ENCODE measurements at places on chromosomes 12 and 14.
A peak's percentile ranks its signal among the peaks of the same experiment; 100 is the strongest.

- no peak for DNase-seq
These were observed 256.2 kb downstream of the BCL11B start for GRCh38 chr14:99015833-99016232.

- peak; percentile 41 for DNase-seq
These were observed 13.9 kb upstream of the CLEC4E start for GRCh38 chr12:8554451-8555195.

- no peak for DNase-seq
These were observed 64.2 kb downstream of the DRAM1 start for GRCh38 chr12:101941306-101942249.

DNA sequence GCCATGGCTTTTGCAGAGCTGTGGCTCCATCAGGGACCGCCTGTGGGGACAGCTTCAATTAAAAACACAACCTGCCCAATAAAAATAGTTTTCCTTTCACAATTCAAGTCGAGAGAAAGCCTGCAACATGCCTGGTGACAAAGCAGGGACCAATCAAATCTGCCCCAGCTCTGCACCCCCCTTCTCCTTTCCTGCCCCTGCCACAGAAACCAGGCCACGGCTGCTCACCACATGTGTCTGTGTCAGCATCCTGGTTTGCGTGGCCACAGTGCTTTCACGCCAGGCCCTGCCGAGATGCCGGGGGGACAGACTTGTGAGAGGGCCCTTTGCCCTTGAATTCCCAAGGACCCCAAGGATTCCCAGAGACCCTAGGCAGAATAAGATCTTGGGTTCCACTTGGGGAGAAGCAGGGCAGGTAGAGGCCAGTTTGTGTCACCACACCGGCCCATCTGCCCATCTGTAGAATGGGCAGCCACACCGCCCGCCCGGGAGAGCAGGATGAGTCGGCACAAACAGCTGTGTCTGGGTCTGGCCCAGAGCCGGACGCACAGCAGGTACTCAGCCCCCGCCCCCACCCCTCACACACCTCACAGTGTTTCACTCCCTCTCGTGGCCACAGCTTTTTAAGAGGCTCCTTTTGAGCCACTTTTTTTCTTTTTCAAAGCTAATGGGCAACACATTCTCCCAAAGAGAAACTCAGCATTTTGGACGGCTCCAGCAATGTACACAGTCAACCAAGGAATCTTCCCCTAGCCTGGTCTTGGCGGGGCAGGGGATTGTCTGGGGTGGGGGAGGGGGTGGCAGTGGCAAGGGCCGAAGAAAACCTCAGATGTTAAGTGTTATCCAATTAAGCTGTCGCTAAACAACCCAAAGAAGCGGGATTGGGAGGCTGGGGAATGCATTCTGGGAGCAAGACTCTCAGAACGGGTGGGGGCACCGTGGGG is 41.5 kb downstream of the BCL11B start:
- no peak for DNase-seq

- DNase-seq: peak; percentile 80
These were observed 48.3 kb downstream of the TTLL5 start for GRCh38 chr14:75709207-75709812.

DNA sequence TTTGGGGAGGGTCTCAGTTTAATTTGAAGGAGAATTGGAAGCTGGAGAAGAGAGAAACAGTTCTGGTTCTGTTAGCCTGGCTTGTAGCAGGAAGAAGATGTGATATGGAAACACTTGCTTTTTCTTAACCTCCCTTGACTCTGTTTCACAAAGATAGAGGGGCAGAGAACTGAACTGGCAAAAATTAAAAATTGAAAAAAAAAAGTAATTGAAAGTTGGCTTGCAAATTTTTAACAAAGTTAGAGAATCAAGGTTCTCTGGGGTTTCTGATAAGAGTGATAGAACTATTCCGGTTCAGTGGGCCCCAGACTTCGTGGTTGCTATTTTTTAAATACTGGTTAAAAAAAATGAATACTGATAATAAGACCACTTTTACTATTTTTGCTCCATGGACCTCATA is 2.8 kb downstream of the CRADD start:
- no peak for DNase-seq

GRCh38 chr14:75568791-75569190 is 9.6 kb upstream of the FLVCR2 start:
- no peak for DNase-seq

- DNase-seq: no peak
These were observed 1.1 kb upstream of the HOXC4 start for GRCh38 chr12:54052438-54053002.

DNA sequence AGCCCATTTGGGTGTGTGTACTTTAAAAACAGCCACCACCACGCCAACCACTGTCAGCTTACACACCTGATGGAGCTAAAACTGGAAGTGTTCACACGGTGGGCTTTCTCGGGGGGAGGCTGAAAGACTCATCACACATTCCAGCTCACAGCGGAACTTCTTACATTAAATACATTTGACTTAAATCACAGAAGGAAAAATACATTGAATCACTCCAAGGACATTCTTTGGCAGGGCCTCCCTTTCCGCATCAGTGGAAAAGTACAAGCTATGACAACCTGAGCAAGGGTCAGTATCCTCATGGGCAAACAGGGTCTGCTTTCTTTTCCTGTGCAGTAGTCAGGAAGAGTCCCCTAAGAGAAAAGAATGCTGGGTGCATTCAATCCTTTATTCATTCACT is 31.0 kb upstream of the TC2N start:
- DNase-seq: no peak

DNA sequence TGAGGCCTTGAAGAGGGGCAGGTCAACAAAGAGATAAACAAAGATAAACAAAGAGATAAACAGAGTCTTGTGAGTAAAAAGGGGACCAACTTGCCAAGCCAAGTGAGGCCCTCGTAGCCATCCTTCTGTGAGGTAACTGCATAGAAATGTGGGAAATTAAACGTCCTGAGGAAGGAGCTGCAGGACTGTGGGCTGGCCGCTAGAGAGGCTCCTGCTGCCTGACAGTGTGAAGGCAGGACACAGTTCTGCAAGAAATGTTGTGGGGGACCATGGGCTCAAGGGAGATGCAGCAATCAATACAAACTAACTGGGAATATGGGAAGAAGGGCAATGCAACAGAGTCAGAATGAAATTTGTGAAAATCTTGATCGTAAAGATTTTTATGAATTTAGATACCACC is 91.9 kb downstream of the SLC8A3 start:
- peak; percentile 33 for DNase-seq

- no peak for DNase-seq
These were observed 553 bp downstream of the TRIM9 start for GRCh38 chr14:51094282-51094821.

- DNase-seq: peak; percentile 59
These were observed 3.3 kb downstream of the FBXL14 start for GRCh38 chr12:1591034-1591433.

DNA sequence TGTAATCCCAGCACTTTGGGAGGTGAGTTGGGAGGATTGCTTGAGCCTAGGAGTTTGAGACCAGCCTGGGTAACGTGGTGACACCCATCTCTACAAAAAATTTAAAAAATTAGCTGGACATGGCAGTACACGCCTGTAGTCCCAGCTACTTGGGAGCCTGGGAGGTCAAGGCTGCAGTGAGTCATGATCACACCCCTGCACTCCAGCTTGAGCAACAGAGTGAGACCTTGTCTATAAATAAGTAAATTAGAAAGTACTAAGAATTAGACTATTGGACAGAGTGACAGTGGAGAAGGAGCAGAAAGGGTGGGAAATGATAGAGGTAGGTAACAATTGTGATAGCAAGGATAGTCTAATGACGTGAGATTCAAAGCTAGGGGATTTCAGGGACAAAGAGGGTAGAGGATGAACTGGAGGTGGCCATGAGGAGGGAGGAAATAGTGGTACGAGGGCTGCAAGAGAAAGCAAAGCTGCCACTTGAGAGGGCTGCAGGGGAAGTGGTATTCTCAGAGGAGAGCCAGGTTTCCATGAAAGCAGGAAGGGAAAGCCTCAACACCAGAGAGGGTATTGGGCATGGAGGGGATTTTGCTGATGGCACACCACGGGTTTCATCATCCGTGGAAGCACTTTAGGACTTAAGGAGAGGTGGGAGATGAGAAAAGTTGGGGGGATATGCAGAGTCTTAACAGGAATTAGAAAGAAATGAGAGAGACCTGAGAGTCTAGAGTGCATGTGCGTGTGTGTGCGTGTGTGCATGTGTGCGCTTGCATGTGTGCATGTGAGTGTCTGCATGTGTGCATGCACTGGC is 85.6 kb downstream of the SYNE2 start:
- DNase-seq: no peak

- DNase-seq: no peak
These were observed 5.3 kb upstream of the HNF1A start for GRCh38 chr12:120972870-120973543.

- DNase-seq: peak; percentile 87
These were observed 13.2 kb upstream of the SERPINA3 start for GRCh38 chr14:94598816-94599655.

DNA sequence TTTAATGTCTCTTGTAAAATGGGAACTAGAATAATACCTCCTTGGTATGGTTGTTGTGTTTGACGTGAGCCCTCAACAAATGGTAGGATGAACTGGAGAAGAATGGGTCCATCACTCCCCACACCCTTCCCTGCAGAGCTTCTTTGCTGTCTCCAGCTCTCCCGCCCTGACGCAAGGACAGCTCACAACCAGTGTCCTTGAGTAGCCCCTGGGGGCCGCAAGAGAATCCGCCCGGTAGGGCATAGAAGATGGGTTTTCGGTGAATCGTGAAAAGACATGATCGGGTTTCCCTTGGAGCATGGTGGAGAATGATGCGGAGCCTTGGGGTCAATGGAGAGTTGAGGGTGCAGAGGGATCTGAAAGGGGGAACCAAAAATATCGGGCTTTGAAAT is 6.1 kb upstream of the PAX9 start:
- DNase-seq: no peak

DNA sequence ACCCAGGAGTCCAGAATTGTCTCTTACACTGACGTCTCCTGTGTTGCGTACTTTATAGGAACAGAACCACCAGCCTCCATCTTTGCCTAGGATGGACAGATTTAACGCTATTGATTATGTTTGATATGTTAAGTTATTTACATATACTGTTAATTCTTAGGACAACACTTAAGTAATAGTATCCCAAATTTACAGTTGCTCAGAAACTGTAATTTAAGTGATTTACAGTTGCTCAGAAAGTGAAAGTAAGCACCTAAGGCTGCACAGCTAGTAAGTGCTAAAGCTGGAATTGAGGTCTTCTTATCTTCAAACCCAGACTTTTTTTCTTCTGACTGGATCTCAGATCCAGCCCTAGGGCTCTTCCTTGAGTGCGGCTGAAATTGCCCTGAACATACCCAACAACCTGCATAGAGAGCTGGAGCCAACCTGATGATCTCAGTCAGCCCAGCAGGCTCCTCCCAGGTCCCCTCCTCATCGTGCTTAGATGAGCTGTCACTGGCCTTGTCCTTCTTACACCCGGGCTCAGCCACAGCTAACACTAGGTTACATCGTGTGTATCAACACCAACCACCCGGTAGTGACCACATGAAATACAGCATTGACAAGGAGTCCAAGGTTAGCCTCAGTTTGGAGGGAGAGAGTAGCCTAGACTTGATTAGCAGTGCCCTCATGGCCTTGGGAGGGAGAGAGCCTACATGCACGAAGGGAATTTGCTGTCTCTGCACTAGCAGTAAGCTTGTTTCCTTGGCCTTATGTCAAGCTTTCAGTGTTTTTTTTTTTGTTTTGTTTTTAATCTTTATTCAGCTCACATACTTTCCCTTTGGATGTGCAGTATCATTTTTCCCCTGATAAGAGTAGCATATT is 111.1 kb upstream of the ARHGAP5 start:
- peak; percentile 17 for DNase-seq

Measured in PC-3 (cell line).